Fibroblast of lung (primary cell): ENCODE measurements at places on chromosomes 6 and 20. TPM values are rescaled to one million over a fixed set of nuclear protein-coding genes. Genes with fewer than 3 reads are reported as not detected.

BPIFA1 gene
- not detected in 2 replicates for total RNA-seq

OXT gene
- not detected in 2 replicates for total RNA-seq

DNA sequence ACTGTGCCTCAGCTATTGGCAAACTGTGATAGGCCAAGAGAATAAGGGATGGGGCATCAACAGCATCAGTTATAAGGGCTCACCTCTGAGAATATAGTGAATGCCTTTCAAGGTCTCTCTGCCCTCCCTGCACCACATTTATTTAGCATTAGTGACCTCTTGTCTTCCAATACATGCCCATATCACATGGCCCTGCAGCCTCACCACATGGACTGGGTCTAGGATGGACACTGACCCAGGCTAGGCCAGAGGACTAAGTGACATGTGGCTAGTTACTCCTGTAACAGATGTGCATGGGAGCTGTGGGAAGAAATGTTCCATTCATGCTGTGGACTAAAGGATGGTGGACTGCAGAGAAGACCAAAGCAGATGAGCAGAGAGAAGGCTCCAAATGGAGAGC is 3.2 kb upstream of the BTN2A2 start:
- no peak for DNase-seq
- no peaks in the 10 kb centered on the region for H3K36me3 ChIP-seq
- H3K4me1 ChIP-seq: peaks cover 2% of the 10 kb centered on the region
- H3K27me3 ChIP-seq: no peaks in the 10 kb centered on the region
- no peak overlapping the region for H3K4me3 ChIP-seq

DNA sequence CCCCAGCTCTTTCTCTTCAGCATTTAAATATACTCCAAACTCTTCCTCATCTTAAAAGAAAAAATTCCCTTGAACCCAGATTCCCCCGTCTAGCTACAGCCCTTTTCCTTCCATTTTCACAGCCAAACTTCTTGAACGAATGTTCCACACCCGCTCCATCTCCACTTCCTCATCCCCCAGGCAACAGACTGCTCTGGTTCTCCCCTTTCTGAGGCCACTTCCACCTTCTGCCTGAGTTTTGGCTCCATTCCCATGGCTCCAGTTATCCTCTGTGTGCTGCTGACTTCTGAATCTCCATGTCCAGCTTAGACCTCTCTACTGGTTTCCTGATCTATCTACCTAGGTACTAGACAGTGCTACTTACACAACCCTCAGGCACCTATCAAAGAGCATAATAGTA is 106.4 kb downstream of the RALGAPA2 start:
- H3K27me3 ChIP-seq: no peaks in the 10 kb centered on the region
- H3K27ac ChIP-seq: no peak overlapping the region
- H3K4me3 ChIP-seq: no peak overlapping the region
- no peaks in the 10 kb centered on the region for H3K4me1 ChIP-seq
- no peak for DNase-seq

DNA sequence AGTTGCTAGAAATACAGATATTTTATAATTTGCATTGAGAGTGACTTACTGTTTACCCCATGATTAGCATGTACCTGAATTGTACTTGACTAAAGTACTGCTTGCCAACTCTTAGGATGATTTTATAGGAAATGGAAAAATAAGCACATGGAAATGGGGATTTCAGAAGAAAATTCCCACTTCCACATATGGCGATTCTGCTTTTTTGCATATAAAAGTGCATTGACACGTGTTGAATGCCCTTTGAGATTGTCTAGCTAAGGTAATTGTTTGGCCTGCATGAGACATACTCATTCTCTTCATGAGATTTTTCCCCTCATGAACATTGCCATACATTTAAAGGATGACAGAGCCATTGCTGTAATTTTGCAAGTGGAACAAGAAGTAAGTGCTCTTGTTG is 10.1 kb downstream of the TAB2 start:
- H3K4me3 ChIP-seq: no peak overlapping the region
- no peak for DNase-seq
- no peaks in the 10 kb centered on the region for H3K36me3 ChIP-seq
- no peaks in the 10 kb centered on the region for H3K27me3 ChIP-seq
- H3K27ac ChIP-seq: no peak overlapping the region
- peaks cover 2% of the 10 kb centered on the region for H3K4me1 ChIP-seq

MYCT1 gene
- under 0.01 TPM in 1 of 2 replicates, not detected in the other for total RNA-seq

DNA sequence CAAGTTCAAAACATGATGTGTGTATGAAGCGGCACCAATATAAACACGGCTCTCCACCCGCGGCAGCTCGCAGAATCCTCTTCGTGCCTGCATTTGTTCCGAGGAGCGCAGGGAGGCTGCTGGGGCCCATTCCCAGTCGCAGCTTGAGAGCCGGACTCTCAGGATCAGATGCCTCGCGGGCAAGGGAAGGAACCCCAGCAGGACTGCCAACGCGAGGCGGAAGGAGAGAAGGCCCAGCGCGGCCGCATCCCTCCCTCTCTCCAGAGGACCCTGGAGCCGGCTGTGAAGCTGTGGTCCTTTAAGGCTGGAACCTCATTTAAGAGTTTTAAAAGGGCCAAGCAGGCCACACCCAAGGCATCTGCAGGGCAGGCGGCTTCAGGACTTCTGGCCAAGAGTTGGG is 44.2 kb upstream of the ZBP1 start:
- H3K36me3 ChIP-seq: no peaks in the 10 kb centered on the region
- no peak overlapping the region for H3K27ac ChIP-seq
- H3K4me3 ChIP-seq: no peak overlapping the region
- no peaks in the 10 kb centered on the region for H3K4me1 ChIP-seq
- no peak for DNase-seq

PAK5 gene
- not detected in 2 replicates for total RNA-seq

DNA sequence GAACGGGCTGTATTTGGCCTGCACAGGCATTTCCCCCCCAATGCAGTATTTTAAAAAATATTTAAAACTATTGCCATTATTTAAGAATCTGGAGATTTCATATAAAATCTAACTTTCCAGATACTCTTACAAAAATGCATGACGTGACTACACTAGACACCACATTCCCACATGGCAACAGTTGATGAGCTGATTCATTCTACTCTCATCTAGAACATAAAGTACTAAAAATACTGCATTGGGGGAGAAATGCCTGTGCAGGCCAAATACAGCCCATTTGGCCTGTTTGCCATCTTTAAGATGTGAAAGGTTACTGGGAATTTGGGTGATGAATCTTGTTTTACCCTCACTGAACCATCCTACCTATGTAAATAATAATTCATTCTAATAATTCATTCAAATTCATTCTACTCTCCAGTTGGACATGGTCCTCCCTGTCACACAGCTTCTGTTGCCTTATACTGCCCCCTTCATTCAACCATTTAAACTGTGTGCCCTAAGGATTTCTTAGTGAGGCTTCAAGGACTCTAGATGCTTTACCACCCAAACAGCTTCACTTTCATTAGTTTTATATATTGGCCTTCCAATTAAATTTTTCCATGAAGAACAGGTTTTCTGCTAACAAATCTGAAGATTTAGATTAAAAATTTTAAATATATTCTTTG is 6.9 kb upstream of the ZSCAN16 start:
- no peak overlapping the region for H3K4me3 ChIP-seq
- H3K27ac ChIP-seq: no peak overlapping the region
- peaks cover 3% of the 10 kb centered on the region for H3K36me3 ChIP-seq

GRCh38 chr6:54640911-54641310 is 205.7 kb upstream of the FAM83B start:
- H3K4me3 ChIP-seq: no peak overlapping the region
- no peak overlapping the region for H3K27ac ChIP-seq

PERP gene
- 12.8 and 39.3 TPM in 2 replicates for total RNA-seq

DNA sequence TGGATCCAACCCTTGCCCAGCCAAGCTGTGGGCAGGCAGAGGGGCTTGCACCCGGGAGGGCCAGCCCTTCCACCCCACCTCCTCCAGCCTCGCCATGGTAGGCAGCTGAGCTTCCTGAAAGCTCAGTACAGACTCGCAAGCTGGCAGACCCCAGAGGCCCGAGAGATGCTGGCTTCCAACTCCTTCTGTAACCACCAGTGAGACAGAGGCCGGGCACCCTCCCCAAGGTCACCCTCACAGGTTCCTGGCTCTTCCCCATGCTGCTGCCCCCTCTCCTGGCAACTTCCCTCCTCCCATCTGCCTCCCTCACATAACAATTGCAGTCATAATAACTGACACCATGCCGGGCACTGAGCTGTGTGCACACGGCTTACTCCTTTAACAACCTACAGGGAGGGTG is 26.2 kb upstream of the NOL4L start:
- no peak overlapping the region for H3K4me3 ChIP-seq
- no peaks in the 10 kb centered on the region for H3K4me1 ChIP-seq
- H3K27ac ChIP-seq: no peak overlapping the region
- H3K36me3 ChIP-seq: no peaks in the 10 kb centered on the region

FUT9 gene
- not detected in 2 replicates for total RNA-seq

GRCh38 chr6:81169166-81169565 is 583.3 kb downstream of the TENT5A start:
- no peak overlapping the region for H3K4me3 ChIP-seq
- H3K36me3 ChIP-seq: no peaks in the 10 kb centered on the region
- H3K4me1 ChIP-seq: no peaks in the 10 kb centered on the region
- no peaks in the 10 kb centered on the region for H3K27me3 ChIP-seq
- H3K27ac ChIP-seq: no peak overlapping the region

LAMA2 gene
- total RNA-seq: 57.8 and 67.5 TPM in 2 replicates

DNA sequence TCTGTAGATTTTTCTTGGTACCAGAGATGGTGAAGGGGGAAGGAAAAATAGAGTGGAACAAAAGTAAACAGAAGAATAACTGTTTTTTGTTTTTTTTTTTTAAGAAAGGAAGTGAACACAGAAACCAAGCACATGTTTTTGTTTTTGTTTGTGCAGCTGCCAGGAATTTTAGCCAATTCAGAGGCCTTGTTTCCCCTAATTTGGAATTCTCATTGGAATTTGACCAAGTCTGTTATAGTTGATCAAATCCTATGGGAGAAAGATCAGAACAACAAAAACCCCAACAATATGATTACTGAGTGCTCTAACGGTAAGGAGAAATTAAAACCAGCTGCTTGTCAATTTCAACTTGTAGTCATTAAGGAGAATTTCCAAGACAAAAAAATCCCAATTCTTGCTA is 18.2 kb upstream of the IL22RA2 start:
- H3K27ac ChIP-seq: no peak overlapping the region
- DNase-seq: peak; percentile 6
- H3K36me3 ChIP-seq: no peaks in the 10 kb centered on the region
- no peaks in the 10 kb centered on the region for H3K4me1 ChIP-seq
- no peak overlapping the region for H3K4me3 ChIP-seq
- no peaks in the 10 kb centered on the region for H3K27me3 ChIP-seq

GRCh38 chr20:3222635-3223600 is 13.6 kb downstream of the ITPA start:
- no peak overlapping the region for H3K27ac ChIP-seq
- no peak for DNase-seq
- H3K27me3 ChIP-seq: no peaks in the 10 kb centered on the region
- H3K36me3 ChIP-seq: peaks cover 8% of the 10 kb centered on the region
- H3K4me1 ChIP-seq: no peaks in the 10 kb centered on the region
- H3K4me3 ChIP-seq: no peak overlapping the region

DNA sequence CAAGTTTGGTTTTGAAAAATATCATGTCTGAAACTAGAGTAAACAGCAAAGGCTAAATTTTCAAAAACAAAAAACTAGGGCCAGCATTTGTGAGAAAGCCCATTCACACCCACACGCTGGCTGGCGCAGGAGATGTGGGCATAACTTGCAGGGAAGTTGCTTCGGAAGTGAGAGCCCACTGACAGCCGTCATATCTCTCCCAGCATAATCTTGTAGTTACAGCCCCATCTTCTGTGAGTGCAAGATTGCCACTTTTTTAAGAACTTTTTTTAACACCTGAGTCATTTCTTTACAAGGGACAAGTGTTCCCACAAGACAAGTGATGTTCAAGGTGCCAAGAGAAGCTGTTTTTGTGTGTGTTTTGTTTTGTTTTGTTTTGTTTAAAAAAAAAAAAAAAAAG is 212.5 kb upstream of the CNR1 start:
- H3K27ac ChIP-seq: no peak overlapping the region
- peaks cover 2% of the 10 kb centered on the region for H3K4me1 ChIP-seq
- H3K27me3 ChIP-seq: no peaks in the 10 kb centered on the region
- no peaks in the 10 kb centered on the region for H3K36me3 ChIP-seq
- DNase-seq: no peak

GRCh38 chr6:79377047-79377446 is 142.6 kb upstream of the HMGN3 start:
- no peak overlapping the region for H3K4me3 ChIP-seq
- peak; percentile 68 for DNase-seq
- H3K27ac ChIP-seq: no peak overlapping the region

DNA sequence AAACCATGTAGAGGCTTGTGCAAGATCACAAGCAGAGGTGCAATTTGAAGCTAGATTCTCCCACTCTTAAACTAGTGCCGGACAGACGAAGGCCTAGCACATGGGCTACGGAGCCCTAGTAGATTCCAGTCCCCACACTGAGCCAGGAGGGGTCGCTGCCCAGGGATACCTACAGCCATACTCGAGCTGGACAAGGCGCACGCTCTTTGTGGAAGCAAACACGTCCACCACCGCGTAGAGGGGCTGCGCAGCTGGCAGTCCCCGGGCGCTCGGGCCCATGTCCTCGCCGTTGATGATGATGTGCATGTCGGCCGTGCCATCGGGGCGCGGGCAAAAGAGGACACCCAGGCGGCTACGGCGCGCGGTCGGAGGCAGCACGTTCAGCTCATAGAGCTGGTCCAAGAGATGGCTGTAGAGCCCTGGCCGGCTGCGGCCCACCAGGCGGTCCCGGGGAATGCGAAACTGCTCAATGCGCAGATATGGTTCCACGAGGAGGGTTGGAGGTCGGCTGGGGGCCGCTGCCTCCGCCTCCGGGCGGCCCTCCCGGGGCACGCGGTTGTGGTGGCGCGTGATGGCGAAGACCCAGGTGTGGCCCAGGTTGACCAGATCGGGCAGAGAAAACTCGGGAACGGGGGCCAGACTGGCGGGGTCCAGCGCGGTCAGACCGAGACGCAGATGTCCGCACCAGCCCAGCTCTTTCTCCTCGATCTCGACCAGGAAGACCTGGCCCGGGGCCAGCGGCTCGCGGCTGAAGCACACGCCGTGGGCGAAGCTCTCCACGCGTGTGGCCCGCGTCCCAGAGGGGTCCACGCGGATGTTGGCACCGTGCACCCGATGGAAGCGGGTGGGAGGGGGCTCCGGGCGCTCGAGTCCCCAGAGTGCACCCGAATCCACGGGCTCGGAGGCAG is 677 bp downstream of the NEURL2 start:
- DNase-seq: peak; percentile 85
- H3K4me3 ChIP-seq: peak overlapping the region; percentile 91
- H3K27me3 ChIP-seq: no peaks in the 10 kb centered on the region

DNA sequence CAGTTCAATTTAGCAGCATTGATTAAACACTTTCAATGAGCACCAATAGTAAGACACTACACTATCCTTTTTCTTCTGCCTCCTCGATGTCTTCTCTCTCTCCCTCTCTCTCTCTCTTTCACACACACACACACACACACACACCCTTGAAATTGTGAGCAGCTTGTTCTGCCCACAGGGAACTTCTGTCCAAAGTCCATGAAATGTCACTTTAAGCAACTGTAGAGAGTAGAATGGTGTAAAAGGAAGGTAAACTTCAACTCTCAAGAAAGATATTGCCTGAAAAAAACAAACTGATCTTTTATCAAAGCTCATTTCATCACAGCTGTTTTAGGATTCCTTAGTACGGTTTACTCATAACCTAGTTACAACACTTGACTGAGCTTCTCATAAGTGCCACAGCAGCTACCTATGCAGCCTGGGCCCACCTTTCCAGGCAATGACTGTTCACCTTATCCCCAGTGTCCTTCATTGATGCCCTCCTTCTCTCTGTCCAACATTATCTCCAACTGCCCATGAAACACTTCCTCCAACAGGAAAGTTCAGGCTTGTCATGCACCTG is 107.0 kb downstream of the TNFRSF21 start:
- no peaks in the 10 kb centered on the region for H3K4me1 ChIP-seq
- no peak for DNase-seq

GRCh38 chr20:33175123-33175522 is 7.2 kb downstream of the BPIFA2 start:
- H3K4me3 ChIP-seq: no peak overlapping the region
- no peaks in the 10 kb centered on the region for H3K4me1 ChIP-seq
- no peaks in the 10 kb centered on the region for H3K36me3 ChIP-seq
- DNase-seq: no peak
- H3K27ac ChIP-seq: no peak overlapping the region
